ENCODE measurements at places on chromosomes 6 and 20.

DNA sequence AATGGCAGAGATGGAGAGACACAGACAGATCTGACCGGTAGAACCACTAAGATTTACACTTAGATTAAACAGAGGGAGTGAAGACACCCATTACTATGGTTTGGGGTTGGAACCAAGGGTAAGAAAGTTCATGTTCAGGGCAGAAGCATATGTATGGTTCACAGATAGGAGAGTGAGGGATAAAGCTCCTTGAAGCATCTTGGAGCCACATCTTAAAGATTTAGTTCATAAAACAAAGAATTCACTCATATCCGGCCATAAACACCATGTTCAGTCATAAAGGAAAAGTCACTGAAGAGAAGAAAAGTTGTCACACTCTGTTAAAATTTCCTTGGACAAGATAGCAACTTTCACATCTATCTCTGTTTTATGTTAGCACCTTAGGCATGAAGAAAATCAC is 18.0 kb downstream of the STX7 start:
- DNase-seq: peak; percentile 44

DNA sequence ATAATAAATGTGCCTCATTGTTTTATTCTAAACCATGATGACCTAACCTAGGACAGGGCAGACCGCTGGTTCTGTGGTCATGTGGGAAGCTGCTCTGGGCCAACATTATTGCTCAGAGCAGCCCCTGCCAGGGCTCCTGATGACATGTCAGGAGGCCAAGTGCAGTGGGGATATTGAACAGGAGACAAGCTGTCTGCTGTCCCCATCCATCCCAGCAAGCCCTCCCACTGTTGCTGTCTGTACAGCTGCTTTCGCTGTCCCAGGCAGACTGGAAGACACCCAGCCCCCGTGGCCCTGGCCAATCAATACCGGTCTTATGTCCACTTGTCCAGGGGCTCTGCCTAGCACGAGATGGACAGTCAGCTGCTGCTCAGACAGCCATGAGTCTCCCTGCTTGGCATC is 43.2 kb upstream of the FNDC1 start:
- no peak for DNase-seq

DNA sequence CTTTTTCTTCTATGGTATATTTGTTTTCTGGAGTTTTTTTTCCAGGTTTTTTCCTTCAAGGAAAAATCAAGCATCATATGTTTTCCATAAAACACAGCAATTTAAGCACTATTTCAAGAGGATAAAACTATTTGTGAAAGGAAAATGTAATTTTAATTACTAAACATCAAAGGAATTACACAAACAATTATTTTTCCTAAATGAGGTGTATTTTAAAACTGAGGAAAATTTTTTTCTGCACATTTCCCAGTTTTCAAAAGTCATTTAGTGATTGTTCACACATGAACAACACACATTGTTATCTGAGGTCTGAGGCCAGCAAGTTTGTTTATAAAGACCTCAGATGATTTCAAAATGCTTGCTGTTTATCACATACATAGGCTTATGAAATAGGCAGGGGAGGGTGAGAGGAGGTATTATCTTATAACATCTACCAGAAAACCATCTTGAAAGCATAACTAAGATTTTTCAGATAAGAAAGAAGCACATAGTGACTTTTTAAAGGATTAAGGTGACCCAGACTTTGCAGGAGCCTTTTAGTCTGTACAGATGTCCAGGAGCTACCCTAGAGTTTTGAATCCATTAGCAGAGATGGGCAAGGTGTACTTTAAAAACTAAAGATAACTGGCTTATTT is 381.6 kb downstream of the GJA1 start:
- DNase-seq: no peak

GRCh38 chr6:82441047-82441855 is 77.6 kb downstream of the TPBG start:
- DNase-seq: no peak

GRCh38 chr6:167408235-167408869 is 83.5 kb downstream of the TTLL2 start:
- DNase-seq: no peak

- no peak for DNase-seq
Measured at GRCh38 chr6:158194487-158195280, 26.5 kb downstream of the GTF2H5 start.

DNA sequence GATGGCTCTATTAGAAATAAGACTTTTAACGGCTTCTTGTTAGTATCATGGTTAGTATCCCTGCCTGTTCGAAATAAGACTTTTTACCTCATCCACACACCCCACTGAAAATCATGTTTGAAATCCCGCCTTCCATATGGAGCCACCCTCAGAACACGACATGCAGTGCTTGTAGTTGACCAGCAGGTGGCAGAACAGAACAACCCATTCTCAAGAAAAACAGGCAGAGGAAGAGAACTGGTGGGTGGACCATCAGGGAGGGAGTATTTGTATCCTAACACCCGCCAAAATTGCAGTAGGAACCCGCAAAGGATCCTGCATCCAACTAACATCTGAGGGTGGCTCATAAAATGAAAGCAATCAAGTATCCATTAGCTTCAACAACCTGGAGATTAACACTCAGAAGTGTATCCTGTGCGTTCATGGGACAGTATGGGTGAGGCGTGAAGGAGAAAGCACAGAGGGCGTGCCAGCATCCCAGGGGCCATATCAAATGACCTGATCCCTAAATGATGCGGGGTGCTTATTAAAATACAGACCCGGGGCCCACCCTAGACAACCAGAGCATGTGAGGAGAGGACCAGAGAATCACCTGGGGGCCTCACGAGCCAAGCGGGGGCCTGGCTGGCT is 89.6 kb upstream of the NHSL1 start:
- peak; percentile 75 for DNase-seq

DNA sequence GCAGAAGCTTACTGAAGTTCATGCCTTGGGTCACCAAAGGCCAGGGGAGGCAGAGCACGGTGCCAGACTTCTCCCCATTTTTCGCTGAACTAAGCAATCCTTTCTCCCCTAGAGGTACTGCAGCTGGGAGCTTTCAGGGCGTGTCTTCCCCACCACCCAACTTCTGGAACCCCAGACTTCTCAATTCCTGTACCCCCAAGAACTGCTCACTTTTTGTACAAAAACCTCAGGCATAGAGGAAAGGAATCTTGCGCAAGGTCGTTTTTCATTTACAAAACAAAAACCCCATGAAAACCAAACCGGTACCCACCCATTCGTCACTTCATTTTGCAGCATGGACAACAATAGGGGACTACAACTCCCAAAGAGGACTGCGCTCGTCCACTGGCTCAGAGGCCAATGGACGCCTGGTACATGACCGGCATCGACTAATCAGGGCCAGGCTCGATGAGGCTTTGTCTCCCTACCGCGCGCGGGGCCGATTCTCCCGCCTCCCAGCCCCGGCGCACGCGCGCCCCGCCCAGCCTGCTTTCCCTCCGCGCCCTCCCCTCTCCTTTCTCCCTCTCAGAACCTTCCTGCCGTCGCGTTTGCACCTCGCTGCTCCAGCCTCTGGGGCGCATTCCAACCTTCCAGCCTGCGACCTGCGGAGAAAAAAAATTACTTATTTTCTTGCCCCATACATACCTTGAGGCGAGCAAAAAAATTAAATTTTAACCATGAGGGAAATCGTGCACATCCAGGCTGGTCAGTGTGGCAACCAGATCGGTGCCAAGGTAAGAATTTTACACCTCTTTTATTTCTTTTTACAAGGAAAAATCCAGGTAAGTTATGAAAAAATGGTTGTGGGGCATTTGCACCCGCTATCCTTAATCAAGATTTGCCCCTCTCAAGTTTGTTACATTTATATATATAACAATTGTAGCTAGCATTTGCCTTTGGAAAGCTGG is at the start of gene TUBB:
Gene TUBB (plus strand): TSS at position 562 of the 947 bp plus-strand sequence. CDS start 155 bp downstream, at position 717.
- peak; percentile 98 for DNase-seq

DNA sequence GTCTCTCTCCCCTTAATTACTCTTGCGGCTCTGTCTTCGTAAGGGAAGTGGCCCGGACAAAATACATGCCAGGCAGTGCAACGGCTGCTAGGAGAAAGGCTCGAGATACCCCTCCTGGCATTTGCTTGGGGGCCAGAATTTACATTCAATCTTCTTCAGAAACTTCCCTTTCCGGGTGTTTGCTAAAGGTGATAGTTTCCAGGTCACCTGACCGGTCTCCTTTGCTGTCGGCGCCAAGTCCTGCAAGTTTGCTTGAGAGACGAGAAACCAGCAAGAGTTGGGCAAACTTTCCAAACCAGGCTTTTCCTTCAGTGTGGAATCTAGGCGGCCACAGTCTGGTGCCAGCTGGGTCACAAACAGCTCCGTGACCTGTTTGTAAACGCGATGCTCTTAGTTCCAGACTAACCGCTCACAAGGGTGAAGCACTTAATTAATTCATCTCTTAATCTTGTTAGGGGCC is 563 bp upstream of the SRSF3 start:
- peak; percentile 72 for DNase-seq

- DNase-seq: no peak
Measured at GRCh38 chr6:108799354-108799717, 48.9 kb upstream of the ARMC2 start.

- DNase-seq: no peak
Measured at GRCh38 chr6:2658788-2659187, 91.9 kb downstream of the MYLK4 start.

GRCh38 chr6:48904809-48905208 is 558.2 kb downstream of the MMUT start:
- DNase-seq: no peak

DNA sequence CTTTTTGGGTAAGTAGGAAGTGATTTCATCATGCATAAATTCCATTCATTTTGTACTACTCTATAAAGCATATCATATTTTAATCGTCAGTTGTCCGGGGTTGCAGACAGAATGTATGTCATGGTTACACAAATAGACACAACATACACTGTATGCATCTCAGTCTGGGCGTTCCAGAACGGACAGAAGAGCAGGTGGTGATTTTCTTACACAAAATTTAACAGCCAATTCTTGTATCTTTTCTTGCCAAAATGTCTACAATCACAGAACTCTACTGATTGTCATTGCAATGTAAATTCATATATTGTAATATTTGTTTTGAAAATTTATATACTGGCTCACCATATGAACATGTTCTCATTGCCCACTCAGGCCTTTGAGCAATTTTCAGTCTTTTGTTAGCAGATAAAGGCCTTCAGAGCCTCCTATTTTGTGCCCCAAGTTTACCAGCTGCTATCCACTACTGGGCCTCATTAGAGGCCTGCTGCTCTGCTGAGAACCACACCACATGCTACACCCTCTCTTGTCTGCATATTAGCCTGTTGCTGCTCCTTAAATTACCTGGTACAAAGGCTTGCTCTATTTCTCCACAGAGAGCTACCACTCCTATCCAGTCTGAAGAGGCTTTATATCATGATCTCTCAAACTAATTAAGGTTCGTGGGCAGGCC is 61.5 kb downstream of the PRDM13 start:
- DNase-seq: no peak

GRCh38 chr6:109304284-109305015 is 77.8 kb downstream of the CD164 start:
- DNase-seq: peak; percentile 70

- DNase-seq: no peak
Measured at GRCh38 chr6:124872361-124873065, 89.7 kb upstream of the RNF217 start.

GRCh38 chr6:150684714-150685459 is 85.2 kb downstream of the PLEKHG1 start:
- no peak for DNase-seq

GRCh38 chr6:33815854-33816253 is 12.1 kb upstream of the MLN start:
- peak; percentile 49 for DNase-seq

DNA sequence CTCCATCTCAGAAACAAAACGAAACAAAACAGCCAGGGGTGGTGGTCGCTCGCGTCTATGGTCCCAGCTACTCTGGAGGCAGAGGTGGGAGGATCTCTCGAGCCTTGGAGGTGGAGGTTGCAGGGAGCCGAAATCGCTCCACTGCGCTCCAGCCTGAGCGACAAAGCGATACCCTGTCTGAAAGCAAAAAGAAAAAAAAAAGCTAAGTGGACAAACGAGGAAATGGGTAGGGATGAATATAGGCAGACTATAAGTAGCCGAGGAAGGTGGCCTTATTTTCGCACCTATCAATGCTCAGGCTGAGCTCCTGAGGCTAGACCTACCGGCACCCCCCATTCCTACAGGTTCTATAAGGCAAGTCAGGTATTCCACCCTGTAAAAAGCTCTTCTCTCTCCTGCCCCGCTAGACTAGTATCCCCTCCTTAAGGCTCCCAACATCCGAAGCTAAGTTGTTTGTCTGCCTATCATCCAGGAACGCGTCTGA is 650 bp upstream of the CASP8AP2 start:
- DNase-seq: peak; percentile 23

DNA sequence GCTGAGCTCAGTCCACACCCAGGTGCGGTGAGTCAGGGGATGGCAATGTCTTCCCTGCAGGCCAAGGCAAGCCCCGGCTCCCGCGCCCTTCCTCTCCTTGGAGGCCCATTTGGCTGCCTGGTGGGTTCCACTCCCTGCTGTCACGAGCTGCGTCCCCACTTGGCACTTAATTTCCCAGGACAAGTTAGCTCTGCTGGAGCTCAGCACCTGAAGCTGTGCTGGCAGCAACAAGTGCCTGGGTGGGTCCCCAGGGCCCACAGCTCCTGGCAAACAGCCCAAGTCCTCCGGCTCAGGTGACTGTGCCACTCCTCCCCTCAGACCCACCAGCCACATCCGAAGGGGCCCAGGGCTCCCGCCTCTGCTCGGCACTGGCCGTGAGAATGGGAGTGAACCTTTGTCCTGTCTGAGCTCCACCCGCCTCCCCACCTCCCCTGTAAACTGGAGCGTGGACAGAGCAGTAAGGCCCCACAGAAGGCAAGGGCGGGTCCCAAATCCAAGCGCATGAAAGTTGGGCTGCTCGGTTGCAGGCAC is 16.9 kb downstream of the LAMA5 start:
- no peak for DNase-seq

DNA sequence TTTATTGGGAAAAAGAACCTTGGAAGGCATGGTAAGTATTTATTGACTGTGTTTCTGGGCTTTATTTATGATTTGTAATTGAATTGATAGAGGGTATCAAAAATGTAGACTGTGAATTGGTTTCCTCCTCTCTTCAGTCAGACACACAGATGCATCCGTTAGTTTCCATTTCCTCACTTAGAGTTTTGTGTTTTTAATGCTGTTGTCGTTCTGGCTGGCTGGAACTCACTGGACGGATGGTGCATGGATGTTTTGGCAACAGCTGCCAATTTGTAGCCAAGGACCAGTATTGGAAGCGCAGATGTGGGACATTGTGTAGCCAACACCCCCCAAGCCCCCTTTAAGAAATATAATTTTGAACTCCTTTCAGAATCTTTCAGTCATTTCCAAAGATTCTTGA is 134.5 kb downstream of the JARID2 start:
- no peak for DNase-seq

DNA sequence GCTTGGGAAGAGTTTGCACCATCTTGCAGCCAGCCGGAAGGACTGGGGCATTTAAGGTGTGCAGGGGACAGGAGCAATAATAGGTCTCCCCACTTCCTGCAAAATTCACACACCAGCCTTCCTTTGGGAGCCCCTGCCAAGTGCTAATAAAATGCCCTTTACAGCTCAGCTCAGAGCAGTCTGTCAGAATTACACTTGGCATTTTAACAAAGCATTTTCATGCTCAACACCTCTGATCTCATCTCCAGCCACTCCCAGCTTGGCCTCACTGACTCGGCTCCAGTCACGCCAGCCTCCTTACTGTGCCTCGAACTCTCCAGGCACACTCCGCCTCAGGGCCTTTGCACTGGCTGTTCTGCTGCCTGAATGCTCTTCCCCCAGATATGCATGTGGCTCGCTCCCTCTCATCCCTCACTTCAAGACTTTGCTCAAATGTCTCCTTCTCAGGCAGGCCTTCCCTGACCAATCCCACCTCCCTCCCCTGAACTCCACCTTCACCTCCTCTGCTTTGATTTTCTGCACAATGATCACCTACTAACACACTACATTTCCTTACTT is 43.7 kb downstream of the GRM4 start:
- no peak for DNase-seq

Data from activated CD4-positive, alpha-beta T cell treated with anti-CD3 and anti-CD28 coated beads, Interleukin-10, Interleukin-2, amounts not matched to agents 100 ng/mL and 50 ng/mL, durations not matched to agents 16 hours and 8 hours (primary cell).